ENCODE measurements at places on chromosomes 6 and 20. TPM values are rescaled to one million over a fixed set of nuclear protein-coding genes. Genes with fewer than 3 reads are reported as not detected.

The CLIC1 gene
- polyA plus RNA-seq: 320 TPM

The CFAP61 gene
- polyA plus RNA-seq: 3.4 TPM

The FOXF2 gene
- 0.16 TPM for polyA plus RNA-seq

The PCSK2 gene
- 0.79 TPM for polyA plus RNA-seq

The PPP2R5D gene
- 59.6 TPM for polyA plus RNA-seq

The CCM2L gene
- 6.6 TPM for polyA plus RNA-seq

The TMEM14C gene
- polyA plus RNA-seq: 184 TPM

The HRH3 gene
- polyA plus RNA-seq: 0.14 TPM

The BPIFB2 gene
- not detected for polyA plus RNA-seq

The RHAG gene
- 0.84 TPM for polyA plus RNA-seq

The DHX35 gene
- polyA plus RNA-seq: 17.7 TPM

The SIRPD gene
- polyA plus RNA-seq: not detected

Data from left renal cortex interstitium (tissue), 4 donors.